ENCODE measurements at places on chromosomes 7 and 10.

- no peak for DNase-seq
These were observed 139.7 kb downstream of the ADK start for GRCh38 chr10:74290708-74291107.

DNA sequence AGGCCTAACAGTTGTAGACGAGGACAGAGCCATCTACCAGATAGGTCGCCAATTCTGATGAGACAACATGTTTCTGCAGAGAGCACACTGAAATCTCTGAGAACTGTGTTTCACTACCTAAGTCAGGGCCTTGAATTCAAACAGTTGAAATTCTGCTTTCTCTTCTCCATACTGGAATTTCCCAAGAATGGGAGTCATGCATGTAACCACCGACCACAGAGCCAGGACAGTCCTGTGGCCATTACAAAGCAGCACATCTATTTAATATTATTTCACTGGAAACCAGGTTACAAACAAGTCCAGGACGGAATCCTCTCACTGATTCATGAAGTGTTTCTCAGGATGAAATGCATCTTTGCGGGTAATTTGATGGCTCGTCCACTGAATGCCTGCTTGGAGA is 62.0 kb upstream of the ST8SIA6 start:
- no peak for DNase-seq

DNA sequence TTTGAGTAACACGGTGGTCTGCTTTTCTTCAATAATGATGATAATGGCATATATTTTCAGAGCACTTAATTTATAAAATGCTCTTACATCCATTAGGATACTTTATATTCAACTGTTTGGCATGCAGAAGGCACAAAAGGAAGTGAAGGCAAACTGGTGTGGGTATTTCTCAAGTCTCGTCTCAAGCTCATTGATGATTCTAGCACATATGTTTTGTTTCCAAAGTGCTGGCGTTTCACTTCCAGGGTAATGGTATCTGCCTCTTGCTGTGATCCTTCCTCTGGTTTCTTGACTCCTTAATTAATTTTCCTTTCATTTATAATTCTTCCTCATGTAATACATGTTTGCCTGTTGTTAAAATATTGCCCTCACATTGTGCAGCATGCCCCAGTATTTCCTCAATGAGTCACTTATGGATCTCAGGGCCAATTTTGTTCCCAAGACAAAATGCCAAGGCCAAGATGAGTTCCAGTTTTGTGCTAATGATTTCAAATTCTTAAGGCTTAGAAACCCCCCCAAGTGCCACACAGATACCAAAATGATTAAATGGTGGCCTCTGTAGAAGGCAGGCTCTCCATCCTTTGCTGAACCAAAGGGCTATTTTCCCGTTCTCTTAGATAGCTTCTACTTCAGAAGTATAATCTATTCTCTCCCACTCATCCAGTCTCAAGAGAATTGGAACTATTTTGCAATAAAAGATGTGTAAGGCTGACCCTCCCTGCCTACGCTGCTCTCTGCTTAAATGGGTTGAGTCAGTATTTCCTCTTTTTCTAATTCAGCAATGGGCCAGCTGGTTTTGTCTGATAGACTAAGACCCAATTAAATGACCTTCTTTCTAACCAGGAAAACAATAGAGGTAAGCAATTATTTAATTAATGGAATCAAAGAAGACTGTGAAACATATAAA is 171.2 kb downstream of the ZNF365 start:
- DNase-seq, result no peak

GRCh38 chr10:43044448-43044921 is 32.4 kb upstream of the RET start:
- DNase-seq, result no peak

DNA sequence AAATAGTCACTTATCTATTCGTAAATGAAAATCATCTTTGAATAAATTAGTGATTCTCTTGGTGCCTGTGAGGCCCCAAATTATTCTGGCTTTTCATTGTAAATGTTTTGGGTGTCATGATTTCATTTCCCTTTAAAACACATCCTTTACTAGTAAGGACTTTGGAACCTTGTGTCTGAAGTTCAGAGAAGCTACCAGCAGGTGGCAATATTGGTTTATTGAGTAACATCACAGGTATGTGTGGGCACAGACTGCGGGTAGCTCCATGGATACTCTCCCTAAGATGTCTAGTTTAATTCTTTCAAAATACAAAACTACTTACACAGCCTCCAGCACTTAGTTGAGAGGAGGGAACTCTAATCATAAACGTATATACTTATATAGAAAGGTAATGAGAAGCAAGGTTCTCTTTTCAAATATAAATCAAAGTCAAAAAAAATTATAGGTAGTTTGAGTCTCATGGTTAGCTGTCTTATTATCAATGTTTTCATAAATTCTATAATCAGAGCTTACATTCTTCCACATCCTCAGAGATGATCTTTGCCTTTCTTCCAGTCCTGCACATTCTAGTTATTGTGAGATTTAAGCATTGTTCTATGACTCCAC is 449.6 kb downstream of the GRM8 start:
- peak; percentile 3 for DNase-seq

GRCh38 chr10:129366450-129366849 is 100.6 kb upstream of the MGMT start:
- DNase-seq, result no peak

DNA sequence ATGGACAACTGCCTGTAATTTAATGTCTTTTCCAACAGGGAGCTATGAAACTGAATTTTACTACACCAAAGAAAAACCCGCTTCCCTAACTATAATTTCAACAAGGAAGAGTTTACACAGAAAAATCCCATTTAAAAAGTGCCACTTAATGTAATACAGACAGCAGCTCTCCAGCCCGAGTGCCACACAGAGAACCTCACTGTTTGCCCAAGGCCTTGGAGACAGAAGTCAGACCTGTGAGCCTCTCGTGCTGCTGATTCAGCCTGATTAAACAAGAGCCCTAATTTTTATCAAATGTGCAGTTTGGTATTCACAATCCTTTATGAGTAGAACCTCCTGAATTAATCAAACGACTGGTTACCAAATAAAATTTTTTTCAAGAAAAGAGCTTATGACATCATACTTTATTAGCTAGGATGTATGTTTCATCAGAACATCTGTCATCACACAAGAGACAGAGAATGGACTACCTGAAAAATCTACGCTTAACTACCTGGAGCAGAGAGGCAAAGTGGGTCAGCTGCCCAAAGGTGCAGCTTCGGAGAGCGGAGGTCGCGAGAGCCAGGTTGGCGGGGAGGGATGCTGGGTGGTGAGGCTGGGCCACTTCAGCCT is 543.6 kb downstream of the SDK1 start:
- DNase-seq, result no peak

DNA sequence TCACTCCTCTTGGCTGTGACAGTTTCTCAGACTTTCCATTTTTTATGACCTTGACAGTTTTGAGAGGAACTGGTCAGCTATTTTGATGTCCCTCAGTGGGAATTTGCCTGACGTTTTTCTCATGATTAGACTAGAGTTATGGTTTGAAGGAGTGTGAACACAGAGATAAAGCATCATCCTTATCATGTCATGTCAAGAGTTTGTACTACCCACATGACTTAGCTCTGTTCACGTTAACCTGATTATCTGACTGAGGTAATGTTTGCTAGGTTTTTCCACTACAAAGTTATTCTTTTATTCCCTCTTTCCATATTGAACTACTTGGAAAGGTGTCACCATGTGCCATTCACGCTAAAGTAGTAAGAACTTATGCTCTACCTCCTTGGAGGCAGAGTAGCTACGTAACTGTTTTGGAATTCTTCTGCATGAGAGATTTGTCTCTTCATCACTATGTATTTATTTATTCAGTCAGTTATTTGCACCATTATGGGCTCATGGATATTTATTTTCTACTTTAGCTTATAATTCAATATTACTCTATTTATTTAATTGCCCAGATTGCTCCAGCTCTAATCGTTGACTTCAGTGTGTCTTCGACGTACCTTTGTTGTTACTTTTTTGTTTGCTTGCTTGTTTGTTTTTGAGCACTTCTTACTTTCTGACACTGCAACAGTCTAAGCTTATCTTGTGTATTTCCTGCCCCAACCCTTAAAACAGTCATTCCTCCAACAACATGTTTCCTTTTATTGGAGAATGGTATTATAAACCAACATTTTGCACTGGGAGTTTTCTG is 50.4 kb downstream of the CPED1 start:
- no peak for DNase-seq

- no peak for DNase-seq
These were observed 107.5 kb upstream of the ARID5B start for GRCh38 chr10:61793760-61794703.

DNA sequence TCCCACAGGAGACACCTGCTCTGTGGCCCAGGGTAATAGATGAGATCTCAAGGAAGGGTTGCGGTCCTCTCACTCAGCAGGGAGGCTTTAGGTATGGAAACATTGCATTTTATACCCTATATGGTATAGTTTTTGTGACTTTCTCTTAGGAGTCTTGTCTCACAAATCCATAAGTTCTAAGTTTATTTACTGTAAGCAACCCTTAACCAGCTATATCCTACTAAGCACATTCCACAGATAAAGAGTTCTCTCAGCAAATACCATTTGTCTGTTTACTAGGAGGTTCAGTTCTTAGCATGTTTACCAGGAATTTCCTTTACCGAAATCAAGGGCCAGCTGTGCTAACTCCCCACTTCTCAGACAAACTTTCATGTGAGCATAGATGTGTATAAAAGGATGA is 66.9 kb downstream of the ANLN start:
- DNase-seq, result no peak

DNA sequence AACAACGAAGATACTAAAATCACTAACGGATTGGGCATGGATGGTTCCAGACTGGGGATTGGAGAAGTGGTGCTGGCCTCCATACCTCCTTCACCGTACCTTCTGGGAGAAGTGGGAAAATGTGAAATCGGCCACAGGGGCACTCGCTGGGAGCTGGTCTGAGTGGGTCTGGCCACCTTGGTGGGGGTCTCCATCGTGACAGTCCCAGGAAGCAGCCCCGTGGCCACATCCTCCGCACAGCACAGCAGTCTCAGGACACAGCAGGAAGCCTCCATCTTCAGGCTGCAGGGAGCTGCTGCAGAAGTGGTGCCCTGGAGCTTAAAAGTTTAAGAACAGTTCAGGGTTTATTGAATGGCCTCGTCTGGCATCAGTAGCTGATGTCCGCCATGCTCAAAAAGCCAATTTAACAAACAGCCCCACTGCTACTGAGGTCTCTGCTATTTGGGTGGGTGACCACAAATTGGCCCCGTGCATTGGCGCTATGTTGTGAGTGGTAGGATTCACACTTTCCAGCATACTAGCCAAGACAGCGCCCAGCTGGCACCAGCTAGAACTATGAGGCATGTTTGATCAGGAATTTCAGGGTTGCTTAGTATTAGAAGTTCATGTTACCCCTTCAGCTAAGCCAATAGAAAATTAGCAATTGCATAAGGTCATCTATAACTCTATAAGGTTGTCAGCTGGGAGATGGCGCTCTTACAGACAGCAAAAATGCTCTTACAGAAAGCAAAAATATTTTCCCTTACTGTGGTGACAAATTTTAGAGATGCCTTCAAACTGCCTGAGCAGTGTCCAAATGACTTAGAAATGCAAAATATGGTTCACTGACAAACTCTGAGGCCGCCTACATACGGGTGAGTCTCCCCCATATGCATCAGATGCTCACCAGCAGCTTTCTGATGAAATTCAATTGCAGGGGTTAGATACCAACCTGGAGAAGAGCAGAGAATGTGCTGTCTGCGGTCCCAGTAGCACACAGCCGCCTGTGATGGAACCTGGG is 17.0 kb downstream of the PKD1L1 start:
- DNase-seq, result no peak

GRCh38 chr7:31410265-31410664 is 69.7 kb upstream of the NEUROD6 start:
- no peak for DNase-seq

DNA sequence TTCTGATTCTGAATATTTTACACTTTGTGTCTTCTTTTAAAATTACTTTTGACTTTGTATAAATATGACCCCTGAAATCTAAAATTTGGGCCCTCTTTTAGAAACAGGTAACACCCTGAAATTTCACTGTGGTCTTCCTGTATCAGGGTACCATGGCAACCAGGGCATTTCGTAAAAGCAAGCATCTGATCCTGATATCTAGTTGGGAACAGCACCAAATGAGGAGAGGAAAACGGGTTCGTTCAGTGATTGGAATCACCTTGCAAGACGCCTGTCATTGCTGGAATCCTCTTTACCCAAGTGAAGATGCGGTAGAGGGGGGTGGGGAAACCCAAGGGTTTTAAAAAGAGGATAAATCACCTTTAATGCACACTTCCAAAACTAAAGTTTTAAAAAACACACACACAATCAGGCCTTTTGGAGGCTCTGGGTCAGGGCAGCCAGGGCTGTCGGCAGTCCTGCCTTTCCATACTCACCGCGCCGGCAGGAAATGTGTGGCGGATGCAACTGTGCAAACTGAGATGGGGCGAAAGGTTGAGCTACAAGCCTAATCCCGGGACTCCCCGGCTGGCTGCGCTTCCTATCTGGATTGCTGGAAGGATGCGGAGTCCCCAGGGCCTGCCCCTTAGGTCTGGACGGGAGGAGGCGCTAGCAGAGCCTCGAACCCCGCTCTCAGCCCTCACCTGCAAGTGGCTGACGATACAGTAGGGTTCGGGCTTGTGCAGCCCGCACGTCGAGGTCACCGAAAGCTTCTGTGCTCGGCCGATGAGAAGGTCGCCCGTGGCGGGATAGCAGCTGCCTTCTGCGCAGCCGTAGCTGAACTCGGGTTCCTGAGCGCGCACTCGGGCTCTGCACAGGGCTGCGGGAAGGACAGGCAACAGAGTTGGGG is 1.8 kb downstream of the LAMB1 start:
- no peak for DNase-seq

- DNase-seq, result no peak
These were observed 19.5 kb upstream of the GALNT17 start for GRCh38 chr7:71112436-71112835.

- DNase-seq, result no peak
These were observed 280.2 kb upstream of the IMMP2L start for GRCh38 chr7:111842491-111842890.

GRCh38 chr10:132068431-132069121 is 2.8 kb downstream of the JAKMIP3 start:
- no peak for DNase-seq

- DNase-seq, result no peak
These were observed 445.5 kb upstream of the MKI67 start for GRCh38 chr10:128571745-128572144.

DNA sequence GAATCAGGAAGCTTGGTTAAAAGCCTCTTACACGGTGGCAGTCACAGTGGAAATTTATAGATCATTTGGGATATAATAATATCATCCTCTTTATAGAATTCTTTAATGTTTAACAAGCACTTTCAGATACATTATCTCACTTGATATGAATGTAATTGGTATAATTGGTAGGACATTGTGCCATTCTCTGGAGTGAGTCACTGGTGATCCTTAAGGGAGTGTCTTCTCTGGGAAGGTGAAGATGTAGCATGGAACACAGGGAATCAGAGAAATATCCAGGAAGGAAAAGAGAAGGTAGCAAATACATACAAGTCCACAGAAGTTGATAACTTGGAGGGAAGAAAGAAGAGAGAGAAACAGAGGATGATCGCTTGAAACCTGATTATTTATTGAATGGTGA is 9.8 kb downstream of the PTPRZ1 start:
- DNase-seq, result no peak

GRCh38 chr7:95421000-95421846 is 13.6 kb downstream of the PON2 start:
- DNase-seq, result no peak

- no peak for DNase-seq
These were observed 326.6 kb upstream of the KLF6 start for GRCh38 chr10:4111643-4112042.
